ENCODE measurements at places on chromosomes 2 and 18.

DNA sequence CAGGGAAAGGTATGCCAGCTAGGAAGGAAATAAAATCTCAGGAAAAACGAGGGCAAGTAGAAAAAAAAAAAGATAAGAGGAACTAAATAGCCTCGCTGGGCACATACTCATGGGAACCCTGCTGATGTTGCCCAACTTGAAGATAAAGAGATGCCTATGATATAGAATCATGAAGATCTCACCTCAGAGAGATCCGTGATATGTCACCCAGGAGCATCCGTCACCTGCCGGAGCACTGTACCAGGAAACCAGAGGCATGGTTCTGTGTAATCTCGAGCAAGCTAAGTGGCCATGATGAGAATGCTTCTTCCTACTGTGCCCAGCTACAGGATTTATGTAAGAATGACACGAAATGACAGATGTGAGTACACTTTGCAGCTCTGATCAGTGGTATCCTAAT is 40.0 kb downstream of the CYP1B1 start:
- DNase-seq, result no peak

DNA sequence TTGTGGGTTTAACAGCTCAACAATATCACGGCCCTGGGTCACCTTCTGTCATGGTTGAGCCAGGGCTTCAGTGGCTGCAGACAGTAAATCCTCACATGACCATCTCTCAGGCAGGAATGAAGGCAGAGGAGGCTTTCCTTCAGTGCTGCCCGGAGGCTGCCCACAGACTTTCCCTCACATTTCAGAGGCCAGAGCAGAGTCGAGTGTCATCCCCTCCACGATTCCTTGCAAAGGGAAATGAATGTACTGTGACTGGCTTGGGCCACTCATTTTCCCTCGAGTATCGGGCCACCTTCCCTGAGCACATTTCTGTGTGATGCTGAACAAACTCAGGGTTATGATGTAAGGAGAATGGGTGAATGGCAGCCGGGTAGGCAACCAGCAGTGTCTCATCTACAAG is 10.0 kb upstream of the REEP1 start:
- no peak for DNase-seq

GRCh38 chr2:50529600-50530218 is 502.2 kb downstream of the NRXN1 start:
- peak; percentile 16 for DNase-seq

GRCh38 chr2:127012868-127013267 is 94.1 kb downstream of the BIN1 start:
- no peak for DNase-seq

DNA sequence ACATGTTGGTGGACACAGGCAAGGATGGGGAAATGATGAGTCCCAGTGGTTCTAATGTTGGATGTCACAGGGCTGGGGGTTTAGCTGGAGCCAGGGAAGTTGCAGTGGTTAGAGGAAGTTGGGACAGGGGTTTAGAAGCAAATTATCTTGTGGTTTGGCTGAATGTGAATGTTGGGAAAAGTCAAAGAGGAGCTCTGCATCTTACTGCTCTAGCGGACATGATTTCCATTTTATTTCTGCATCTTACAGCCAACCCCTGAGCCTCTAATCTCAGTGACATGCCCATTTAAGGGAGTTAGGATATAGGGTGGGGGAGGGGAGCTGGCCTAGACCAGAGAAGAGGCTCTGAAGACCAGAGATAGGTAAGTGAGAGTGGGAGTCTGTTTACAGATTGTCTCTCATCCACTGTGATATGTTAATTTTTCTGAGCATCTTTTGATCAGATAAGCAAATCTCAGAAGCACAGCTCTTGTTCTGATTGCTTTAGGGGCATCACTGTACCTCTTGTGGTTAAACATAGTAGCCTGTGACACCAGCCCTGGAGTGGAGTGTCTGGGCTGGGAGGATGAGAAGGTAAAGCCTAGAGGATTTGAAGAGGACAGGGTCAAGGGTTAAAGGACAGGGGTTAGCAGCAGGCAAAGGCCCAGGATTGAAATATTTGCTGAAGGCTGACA is 43.6 kb downstream of the SETBP1 start:
- no peak for DNase-seq

DNA sequence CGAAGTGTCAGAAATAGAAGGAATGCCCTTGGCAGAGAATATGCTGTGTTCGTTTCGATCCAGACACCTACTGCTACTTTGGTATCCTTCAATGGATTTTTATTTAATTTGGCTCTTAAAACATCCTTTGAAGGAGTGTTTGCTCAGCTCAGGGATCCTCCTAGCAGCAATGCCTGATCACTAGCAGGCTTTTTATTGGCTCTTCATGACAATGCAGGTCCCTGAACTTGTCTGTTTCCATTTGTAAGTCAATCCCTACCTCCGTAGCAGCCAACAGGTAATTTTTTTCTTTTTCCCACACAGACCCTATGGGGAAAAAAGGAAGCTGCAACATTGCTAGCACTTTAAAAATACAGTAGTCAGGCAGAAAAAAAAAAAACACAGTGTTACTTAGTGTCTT is 366.2 kb upstream of the LRRTM1 start:
- DNase-seq, result no peak

DNA sequence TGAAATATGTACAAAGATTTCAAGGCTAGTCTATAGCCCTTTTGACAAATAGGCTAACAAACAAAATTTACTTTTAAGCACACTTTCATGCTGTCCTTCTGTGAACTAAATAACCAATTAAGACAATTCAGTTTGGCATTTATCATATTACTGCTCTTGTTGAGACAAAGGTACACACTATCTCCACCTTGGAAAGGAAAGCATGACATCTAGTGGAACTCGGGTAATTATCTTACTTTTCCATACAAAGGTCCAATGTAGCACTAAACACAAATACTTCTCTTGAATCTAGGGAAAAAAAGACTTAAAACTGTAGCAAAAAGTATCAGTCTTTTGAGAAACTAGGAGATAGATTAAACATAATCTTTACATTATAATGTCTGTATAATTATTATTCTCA is 125.0 kb upstream of the CD226 start:
- peak; percentile 6 for DNase-seq

DNA sequence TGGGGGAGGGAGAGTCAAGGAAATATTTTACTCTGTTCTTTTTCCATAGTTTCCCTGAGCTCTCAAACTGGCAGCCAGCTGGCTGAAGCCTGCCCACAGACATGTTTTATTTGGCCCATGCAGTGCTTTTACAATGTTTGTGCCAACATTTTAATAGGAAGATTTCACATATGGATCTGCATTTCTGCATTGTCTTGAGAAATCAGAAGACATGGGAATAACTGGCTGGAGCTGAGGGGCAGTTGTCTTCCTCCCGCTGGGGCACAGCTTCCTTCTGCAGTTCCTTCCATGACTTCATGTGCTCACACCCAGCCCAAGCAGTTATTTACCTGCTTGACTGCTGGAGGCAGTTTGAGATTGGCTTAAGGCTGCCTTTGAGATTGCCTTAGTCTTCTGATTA is 74.4 kb downstream of the PLCL1 start:
- DNase-seq, result no peak

GRCh38 chr2:21643180-21643579 is 519.4 kb downstream of the TDRD15 start:
- no peak for DNase-seq

DNA sequence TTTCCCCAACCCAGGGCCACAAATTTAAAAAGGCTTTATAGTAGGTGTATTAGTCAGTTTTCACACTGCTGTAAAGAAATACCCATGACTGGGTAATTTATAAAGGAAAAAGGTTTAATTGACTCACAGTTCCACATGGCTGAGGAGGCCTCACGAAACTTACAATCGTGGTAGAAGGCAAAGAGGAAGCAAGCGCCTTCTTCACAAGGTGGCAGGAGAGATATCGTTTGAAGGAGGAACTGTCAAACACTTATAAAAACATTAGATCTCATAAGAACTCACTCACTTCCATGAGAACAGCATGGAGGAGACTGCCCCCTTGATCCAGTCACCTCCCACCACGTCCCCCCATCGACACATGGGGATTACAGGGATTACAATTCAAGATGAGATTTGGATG is 70.4 kb downstream of the FECH start:
- DNase-seq, result no peak

- DNase-seq, result peak; percentile 77
Measured at GRCh38 chr18:59902131-59902992, 2.6 kb downstream of the PMAIP1 start.

DNA sequence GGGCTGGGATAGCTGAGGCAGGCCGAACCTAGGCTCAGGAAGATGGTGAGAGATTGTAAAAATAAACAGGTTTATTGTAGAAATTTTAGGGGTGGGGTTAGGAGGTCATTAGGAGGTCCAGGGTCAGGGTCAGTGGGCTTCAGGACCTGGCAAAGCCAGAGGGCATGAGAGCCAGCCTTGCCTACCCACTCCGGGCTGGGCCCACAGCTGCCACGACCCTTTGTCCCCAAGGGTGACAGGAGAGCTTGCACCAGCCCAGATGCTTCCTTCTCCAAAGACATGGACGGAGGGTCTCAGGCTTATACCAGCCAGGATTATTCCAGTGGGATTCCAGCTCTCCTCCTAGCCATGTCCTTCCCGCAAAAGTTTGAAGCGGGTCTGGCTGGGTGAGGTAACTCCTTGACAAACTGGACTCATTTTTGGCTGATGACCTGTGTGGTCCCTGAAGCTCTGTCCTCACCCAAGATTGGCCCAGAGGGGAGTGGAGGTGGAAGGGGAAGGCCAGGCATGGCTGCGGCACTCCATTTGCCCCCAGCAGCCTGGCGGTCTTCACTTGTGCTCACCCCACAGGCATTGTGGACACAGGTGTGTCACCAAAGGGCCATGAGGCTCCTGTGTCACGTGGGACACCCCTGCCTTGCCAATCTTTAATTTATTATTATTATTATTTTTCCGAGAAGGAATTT is 23.8 kb upstream of the ATOH8 start:
- no peak for DNase-seq

DNA sequence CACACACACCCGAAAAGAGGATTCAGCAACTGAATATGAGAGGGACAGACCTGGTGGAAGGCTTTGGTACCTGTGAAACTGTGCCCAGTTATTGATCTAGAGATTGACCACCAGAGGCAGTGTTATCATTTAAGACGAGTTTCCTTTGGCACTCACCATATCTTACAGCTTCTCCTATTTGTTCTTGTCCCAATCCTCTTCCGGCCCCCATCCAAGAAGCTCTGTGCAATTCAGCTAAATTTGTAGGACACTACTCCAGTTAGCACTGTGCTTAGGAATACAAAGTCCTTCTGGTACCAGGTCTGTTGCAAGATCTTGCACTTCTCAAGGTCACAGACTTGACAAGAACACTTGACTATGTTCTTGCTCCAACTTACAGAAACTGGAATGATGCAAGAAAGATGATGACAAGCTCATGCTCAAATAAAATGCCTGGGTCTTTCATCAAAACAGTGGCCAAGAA is 177.7 kb downstream of the TMEM247 start:
- peak; percentile 54 for DNase-seq

DNA sequence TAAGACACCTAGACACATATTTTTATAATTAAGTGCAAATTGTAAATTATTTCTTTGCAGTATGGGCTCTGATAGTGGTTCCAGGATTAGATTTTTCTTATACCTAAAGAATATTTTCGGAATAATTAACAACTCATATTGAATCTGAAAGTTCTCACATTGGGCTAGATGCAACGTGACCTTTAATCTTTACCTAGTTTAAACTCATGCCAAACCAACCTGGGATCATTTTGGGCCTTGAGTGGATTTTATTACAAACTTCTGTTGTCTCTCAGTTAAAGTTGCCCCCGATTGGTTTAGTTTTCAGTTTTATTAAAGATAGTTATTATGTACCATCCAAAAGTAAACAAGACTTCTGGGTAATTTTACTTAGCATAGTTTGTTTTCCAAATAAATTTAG is 230.2 kb upstream of the VWC2L start:
- no peak for DNase-seq

DNA sequence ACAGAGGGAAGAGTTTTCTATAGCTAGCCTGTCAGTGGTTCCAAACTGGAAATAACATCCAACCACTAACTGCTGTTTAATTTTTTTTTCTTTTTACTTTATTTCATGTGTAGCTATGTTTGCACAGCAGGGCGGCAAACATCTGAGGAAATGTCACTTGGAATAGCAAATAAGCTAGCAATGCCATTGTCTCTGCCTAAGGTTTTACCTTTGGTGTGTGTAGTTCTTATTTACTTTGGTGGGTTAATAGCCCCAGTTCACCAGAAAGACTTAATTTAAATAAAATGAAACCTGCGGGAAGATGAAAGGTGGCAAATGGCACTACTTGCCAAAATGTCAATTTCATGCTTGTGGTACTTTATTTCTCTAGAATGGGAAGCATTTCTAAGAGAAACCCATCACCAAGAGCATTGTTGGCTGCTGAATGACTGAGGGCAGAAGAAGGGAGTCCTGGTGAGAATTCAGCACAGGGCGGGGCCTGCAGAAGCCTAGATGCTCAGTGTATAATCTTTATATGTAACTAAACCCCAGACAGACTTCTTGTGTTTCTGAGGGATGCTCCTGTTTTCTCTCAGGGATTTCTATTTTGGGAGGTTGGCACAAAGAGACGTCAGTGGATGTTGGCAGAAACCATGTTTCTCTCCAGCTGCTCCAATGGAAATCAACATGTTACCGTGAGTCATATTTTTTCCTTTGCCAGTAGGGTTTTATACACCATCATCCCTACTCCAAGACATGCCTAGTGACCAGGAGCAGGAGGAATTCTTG is 300.4 kb upstream of the NT5C1B start:
- DNase-seq, result peak; percentile 31

DNA sequence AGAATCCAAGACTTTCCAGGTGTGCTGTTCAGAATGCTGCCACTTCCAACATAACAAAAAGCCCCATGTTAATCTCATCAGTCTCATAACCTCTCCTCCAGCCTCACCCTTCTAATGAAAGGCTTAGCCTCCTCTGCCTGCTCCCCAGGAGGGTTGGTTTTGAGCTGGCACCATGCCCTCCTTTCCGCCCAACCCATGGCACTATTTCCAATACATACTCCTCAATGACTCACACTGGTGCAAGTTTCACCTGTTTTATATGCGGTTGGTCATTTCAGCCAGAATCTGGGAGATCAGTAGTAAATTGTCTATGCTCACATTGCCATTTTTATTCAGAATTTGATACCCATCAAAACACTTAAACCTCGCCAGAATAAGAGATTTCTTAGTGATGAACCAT is 157.6 kb upstream of the NRP2 start:
- no peak for DNase-seq

DNA sequence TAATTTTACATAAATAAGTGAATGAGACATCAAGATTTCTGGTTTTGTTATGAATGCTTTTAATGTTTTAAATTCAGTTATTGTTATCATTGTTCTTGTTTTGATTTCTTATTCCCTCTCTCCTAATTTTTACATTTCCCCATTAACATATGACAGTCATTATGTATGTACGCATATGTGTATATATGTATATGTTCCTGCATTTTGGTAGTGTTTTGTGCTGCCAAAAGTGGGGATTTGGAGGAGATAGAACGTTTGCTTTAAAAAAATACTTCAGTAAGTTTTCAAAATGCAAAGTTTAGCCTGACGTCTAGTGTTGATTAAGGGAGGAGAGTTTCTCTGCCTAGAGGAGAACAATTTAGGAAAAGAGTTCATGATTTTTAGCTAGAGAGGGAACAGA is 385.2 kb downstream of the EPHA4 start:
- DNase-seq, result no peak

DNA sequence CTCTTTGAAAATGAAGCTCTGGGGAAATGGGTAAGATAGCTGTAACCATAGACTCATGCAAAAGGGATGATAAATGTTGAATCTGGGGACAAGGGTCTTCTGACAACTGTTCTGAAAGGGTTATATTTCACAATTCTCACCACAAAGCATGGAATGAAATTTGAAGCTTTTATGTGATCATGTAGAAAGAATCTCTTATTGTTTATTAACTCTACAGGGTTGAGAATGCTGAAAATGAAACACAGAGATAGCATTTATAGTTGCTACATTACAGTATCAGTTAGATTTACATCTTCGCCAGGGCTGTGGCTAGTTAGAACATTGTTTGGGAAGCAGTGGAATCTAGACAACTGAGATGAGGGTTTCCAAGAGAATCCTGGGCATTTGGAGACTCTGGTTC is 97.4 kb upstream of the LHCGR start:
- peak; percentile 18 for DNase-seq
